ENCODE measurements at places on chromosomes 11 and 22.

- no peak for DNase-seq
These were observed 62.4 kb upstream of the CD5 start for GRCh38 chr11:61039916-61040315.

DNA sequence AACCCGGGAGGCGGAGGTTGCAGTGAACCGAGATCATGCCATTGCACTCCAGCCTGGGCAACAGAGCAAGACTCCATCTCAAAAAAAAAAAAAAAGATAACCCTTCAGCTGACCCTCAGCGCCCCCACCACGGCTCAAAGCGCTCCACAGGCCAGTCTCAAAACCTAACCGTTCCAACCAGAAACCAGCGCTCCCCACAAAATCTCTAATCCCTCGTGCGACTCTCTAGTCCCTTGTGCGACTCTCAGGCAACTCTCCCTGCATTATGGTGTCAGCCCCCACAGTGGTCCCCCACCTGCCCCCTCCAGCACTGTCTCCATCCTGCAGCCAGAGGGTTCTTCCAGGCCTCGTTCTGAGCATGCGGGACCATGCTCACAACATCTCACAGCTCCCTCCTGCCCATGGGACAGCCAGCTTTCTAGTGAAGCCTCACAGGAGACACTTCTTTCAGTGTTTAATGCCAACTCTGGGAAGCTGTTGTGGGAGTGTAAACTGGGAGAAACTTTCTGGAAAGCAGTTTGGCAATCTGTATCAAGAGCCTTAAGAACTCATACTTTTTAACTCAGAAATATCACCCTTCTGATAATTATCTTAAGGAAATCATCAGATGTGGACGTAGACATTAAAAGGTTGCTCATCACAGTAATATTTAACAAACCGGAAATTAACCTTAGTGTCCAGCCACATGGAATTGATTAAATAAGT lies 4.2 kb upstream of the RASGRP2 start:
- no peak for DNase-seq

GRCh38 chr22:42655693-42656092 lies 6.5 kb upstream of the CYB5R3 start:
- no peak for DNase-seq

GRCh38 chr11:47033439-47033838 lies 96.9 kb downstream of the CSTPP1 start:
- DNase-seq, result no peak

- no peak for DNase-seq
These were observed 9.7 kb upstream of the TCF20 start for GRCh38 chr22:42280140-42280539.

DNA sequence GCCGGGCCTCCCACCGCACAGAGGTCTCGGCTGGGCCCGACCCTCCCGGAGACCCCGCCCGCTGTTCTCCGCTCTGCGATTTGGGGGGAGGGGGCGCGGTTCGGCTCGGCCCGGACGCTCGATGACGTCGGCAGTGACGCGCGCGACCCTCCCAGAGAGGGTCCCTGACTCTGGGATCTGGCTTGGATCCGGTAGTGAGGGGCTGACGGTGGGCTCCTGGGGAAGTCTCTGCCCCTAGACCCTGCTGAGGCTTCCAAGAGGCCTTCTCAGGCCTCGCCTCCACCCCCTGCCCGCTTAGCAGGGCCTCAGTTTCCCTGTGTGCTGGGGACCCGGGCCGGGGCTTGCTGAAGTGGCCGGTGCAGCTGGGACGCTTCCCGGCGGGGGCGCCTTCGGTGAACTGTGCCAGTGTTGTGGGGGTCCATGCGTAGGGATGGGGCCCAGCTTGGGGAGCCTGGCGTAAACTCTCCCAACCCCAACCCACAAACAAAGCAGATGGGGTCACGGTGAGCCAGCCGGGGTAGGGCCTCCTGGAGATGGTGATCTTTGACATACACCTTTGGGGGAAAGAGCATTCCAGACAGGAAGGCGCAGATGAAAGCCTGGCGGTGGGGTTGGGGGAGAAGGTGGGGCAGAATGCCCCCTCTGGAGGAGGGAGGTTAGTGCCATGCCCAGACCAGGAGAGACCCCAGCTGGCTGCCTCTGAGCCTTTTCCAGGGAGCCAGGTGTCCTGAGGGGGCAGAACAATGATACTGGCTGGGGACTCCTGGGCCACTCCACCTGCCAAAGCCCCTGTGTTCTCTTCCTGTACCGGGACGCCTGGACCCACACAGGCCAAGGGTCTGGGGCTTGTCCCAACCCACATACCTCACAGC lies 1.0 kb downstream of the B4GALNT4 start:
- DNase-seq, result no peak

DNA sequence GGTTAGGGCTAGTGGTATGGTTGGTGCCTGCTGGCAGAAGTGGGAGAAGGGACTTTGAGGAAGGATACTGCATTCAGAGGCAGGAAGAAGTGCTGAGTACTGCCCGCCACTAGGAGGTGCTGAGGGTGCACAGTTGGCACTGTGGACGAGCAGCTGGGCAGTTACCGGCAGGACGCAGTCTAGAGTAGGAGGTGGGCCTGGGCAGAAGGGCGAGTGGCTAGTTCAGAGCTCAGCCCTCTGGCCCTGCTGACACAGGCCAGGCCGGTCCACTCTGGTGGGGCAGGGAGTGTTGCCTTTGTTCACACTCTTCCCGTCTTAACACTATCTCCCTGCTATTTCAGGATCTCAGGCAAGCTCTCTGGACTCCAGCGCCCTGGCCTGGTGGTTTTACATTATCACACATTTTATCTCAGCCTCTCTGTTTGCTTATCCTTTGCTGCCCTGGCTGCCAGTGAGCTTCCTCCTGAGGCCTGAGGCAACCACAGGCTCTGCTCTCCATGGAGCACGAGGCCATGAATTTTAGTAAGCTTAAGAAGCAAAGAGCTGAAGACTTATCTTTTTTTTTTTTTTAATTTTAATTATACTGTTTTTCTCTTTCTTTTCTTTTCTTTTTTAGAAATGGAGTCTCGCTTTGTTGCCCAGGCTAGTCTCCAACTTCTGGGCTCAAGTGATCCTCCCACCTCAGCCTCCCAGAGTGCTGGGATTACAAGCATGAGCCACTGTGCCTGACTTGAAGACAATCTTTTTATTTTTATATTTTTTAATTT lies 26.9 kb downstream of the SNAP29 start:
- peak; percentile 69 for DNase-seq

GRCh38 chr11:2089536-2090165 lies 49.5 kb downstream of the IGF2 start:
- no peak for DNase-seq

GRCh38 chr22:21642584-21643448 lies 714 bp downstream of the SDF2L1 start:
- DNase-seq, result no peak

- no peak for DNase-seq
These were observed 151.1 kb upstream of the CHORDC1 start for GRCh38 chr11:90373971-90374370.

DNA sequence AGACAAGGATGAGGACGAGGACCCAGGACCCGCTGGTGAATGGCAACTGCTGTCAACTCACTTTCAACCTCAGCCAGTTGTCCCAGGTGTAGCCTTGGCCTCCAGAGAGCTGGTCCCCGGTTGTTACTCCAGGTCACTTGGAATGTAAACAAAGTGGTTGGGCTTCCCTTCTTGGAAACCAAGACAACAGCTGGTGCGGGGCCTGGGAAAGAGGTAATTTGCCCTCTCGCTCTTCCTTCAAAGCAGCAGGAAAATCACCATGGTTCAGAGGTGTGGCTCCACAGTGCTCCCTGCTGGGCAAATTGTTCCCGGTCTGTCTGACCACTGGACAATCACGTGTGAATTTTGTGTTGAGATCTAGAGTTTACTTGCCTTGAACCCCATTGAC lies 15.0 kb downstream of the SLC1A2 start:
- peak; percentile 53 for DNase-seq

DNA sequence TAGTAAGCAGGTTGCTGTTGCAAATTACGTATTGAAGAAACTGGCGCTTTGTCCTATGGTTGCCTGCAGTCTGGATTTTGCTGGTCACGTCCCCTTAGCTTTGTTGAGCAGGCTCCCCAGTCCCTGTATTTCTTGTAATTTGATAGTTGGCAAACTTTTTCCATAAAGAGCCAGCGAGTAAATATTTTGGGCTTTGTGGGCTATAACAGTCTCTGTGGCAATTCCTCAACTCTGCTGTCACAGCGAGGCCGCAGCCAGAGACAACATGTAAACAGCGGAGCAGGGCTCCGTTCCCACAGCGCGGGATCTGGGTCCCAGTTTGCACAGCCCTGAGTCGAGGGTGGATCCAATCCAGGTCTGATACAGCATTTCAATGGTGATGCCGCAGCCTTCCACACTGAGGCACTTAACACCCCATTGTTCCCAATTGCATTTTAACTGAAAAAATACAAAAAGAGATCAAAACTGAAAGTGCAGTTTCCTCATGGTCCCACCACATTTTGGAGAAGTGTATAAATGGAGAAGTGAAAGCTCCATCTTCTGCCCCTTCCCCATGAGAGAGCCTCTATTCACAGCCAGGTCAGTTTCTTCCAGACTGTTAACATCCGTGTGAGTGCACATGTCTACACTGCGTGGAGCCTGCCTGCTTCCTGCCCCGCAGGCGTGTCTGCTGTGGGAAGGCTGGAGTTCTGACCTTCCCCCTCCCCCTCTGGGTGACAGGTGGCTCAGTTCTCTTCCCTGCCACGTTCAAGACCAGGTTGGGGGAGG lies 89.1 kb downstream of the RPS6KA4 start:
- peak; percentile 85 for DNase-seq

DNA sequence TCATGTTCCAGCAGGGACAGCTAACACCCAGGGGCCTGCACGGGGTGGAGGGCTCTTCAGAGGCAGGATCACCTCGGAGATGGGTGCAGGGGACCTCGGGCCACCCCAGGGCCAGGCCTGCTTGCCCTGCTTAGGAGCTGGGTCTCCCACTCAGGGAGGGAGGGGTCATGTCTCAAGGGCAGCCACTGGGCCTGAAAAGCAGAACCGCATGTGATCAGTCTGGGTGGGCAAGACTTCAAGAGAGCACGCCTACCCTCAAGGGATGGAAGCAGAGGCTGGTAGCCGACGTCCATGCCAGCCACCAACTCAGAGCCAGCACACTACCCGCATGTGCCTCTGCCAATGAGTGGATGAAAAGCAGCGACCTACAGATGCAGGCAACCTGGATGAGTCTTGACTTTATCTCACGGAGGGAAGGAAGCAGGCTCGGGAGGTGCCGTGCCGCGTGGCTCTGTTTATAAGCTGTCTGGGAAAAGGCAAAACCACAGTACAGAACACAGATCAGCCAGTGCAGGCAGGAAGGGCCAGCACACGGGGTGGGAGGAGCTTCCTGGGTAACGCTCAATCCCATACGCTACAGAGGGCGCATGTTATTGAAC lies 16.0 kb downstream of the TBX1 start:
- DNase-seq, result no peak

DNA sequence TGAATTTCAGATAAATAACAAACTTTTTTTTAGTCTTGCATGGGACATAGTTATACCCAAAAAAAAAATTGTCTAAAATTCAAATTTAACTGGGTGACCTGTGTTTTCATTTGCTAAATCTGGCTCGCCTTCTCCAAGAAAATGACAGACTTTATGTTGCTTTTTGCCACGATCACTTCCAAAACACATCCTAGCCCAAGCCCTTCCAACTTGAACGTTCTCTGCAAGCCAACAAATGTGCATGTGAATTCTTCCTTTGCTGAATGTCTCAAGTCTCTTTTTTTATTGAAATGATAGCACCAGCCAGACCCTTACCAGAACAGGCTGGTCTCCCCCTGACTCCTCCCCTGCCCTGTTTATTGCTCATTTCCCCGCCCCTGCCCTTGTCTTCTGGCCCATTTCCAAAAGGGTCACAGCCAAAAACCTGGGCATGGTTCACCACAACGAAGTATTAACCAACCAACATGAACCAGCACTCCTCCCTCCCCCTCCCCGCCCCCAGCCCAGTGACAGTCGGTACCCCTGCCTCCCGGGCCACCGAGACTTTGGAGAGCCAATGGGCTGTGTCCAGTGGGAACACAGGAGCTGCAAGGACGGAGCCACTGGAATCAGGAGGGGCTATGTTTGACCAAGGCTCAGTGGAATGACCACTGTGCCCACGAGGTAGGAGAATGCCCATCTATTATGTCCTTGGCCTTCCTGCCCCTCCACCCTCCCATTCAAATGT lies 63.2 kb downstream of the BTG4 start:
- DNase-seq, result peak; percentile 19

DNA sequence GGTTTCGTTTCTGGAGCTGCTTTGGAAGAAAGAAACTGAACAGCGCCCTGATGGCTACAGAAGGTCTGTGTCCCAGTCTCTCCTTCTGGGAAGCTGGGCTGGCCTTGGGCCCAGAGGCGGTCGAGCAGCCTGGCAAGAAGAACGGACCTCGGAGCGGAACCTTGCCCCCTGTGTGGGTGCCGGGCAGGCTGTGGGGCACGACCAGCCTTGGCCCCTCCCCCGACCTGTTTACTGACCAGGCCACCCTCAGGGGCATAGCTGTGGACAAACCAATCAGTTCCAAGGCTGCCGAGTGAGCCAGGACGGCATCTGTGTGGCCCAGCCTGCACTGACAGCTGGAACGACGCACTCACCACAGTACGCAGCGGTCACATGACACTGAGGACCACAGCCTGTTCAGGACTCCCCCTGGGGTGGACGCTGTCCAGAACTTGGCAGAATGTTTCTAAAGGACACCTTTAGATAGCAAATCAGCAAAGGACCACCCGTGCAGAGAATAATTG lies 7.2 kb downstream of the PIM3 start:
- DNase-seq, result peak; percentile 49

- no peak for DNase-seq
These were observed 490.9 kb downstream of the SOX6 start for GRCh38 chr11:15865212-15865987.

DNA sequence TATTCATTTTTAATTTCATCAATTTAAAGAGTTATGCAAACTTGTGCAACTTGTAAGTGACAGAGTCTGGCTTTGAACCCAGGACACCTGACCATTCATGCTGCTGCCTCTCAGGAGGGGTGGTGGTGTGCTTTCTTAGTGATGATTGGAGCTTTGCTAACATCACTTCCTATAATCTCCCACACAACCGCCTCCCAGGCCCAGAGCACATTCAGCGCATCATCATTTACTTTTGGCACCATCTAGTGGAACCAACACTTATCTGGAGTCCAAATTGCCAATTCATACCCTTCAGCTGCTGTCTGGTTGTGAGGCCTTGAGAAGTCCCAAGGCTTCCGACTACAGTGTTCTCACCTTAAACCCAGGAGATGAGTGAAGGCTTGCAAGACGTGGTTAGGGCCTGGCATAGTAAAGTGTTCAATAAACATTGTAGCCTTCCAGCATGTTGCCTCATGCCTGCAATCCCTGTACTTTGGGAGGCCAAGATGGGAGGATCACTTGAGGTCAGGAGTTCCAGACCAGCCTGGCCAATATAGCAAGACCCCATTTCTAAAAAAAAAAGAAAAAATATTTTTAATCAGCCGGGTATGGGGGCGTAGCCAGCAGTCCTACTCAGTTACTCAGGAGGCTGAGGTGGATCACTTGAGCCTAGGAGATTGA lies 1.1 kb upstream of the TTLL1 start:
- peak; percentile 83 for DNase-seq
